ENCODE measurements at places on chromosomes 4 and X.

DNA sequence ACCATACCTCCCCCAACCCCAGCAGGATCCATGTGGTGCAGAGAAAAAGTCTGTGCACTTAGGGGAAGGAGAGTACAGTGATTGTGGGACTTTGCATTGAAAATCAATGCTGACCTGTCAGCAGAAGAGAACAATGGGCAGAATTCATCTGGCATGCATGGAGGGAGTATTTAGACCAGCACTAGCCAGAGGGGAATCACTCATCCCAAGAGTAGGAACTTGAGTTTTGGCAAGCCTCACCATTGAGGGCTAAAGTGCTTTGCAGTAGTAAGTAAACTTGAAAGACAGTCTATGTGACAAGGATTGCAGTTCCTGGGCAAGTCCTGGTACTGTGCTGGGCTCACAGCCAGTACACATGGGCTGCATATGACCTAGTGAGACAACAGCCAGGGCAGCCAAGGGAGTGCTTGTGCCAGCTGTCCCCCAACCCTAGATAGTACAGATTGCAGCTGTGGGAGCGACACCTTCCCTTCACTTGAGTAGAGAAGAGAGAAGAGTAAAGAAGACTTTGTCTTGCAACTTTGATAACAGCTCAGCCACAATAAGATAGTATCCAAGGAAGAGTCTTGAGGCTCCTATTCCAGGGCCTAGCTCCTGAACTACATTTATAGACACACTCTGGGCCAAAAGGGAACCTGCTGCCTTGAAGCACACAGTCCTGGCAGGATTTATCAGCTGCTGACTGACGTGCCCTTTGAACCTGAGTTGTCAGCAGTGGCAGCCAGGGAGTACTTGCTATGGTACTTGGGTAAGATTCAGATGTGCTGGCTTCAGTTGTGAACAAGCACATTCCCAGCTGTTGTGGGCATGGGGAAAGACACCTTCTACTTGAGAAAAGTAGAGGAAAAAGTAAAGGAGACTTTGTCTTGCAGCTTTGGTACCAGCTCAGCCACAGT, 48.7 kb downstream of the HDX start:
- DNase-seq, result no peak

DNA sequence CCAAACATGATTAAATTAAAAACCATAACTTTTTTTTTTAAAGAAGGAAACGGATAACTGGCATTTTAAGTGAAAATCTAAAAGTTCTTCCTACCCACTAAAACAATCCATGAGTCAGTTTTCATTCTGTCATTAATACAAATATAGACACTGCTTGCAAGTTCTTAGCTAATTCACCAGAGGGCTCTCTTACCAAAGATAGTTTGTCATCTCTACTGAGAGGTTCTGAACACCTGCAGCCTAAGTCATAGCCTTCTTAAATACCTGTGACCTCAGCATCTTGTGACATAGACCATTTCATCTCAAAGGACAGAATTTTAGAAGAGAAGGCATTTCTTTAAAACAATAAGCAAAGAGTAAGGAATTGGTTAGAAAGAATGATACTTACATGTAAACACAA, 65.3 kb upstream of the FAM120C start:
- DNase-seq, result no peak

GRCh38 chr4:137678796-137679195, 146.5 kb upstream of the PCDH18 start:
- no peak for DNase-seq

DNA sequence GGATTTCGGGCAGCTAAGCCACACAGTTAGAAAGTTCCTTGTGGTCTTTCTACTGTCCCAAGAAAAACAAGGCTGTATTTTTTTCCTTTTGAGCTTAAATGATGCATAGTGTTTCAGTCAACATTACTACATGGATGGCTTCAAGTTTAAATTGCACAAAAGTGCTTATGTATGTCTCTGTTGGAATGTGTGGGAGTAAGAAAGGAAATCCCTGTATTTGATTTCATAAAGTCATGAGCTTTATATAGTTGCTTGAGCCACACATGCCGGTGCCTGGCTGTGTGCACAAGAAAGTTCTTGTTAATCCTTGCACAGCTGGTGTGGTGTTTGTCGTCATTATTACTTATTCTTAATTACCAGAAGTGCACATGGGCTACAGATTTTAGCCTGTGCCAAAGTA, 262.2 kb downstream of the ARHGAP10 start:
- DNase-seq, result no peak

DNA sequence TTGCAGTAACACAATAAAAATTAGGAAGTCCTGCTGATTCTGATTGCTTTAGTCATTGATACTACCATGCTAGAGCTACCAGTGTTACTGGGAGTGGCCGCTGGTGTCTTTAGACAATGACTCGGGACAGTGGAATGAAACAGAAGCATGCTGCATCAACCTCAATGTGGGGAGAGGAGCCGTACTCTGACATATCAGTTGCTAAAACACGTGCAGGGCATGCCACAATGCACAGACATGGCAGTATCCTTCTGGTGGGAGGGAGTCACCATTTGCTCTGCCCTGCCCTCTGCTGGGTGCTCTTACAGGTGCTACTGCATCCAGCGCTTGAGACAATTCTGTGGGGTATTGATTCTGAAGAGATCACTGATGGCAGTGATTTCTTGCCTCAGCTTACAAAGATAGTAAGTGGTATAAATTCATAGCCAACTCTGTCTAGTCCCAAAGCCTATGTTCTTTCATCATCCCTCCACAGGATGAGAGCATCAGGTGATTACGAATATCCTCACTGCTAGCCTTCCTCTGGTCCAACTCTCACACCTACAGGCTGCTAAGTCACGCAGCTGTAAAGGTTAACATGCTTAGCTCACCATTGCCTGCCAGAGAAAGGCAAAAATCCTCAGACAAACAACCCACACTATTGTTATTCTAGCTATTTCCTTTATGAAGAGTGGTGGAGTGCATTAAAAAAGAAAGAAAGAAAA, 43.7 kb downstream of the NSG1 start:
- DNase-seq, result peak; percentile 42

GRCh38 chr4:71338846-71339593, at the start of gene SLC4A4:
Gene SLC4A4, plus strand, starts transcription at chr4:71339020.
- DNase-seq, result peak; percentile 42

- DNase-seq, result no peak
These were observed 62.0 kb downstream of the PHKA1 start for GRCh38 chrX:72652082-72652481.

DNA sequence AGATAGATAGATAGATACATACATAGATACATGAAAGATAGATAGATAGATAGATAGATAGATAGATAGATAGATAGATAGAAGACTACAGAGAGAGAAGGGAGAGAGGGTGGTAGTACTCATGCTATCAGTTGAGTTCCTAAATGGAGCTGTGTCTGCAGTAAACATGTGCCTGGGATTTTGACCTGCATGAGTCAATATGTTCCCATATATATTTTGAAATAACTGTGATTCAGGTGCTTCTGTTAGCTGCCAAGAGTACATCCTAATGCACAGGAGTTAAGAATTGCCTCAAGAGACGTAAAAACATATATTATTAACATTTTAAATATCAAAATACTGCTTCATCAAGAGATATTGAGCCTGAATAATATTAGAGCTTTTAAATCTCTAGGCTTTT, 379.4 kb downstream of the GRXCR1 start:
- DNase-seq, result no peak

DNA sequence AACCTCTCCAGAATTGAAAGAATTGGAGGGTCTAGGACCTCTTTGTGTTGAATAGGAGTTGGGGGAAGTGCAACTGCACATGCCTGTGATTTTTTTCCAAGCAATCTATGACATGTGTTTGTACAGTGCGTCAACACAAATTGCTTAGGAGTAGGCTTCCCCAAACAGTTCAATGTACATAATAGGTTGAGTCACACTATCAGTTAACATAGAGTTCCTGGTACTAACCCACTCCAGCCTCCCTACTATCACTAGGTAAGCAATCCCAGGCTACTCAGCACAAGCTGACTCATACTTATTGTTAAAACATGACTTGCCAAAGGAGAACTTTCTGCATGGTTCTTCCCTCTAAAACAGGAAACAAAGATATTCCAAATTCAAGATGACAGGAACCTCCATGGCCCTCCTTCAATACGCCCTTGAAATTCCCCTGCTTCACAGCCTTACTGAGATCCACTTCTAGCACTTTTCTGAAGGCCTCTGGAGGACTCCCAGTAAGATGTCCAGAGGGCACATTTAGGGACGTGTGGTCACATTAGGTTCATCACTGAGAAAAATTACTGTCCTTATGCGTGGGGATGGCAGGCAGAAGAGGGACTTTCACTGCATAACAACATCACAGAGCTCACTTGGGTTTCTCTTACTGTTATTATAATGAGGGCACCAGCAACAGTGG, 8.4 kb upstream of the VSIG1 start:
- no peak for DNase-seq

DNA sequence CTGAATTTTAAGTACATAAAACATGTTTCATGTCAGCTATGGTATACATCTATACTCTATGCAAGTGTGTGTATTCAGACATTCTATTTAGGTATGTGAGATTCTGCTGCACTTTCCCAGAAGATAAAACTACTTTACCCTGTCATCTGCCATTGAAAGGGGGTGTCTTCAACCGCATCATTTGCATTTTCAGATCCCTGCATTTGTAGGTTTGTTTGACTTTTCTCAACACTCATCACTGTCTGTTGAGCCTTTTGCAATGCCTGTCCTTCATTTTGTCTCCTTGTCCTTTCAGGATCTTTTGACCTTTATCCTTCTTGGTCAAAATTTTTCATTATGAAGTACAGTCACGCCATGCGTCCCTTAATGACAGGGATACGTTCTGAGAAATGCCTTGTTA, 103.5 kb downstream of the TMA16 start:
- no peak for DNase-seq
